ENCODE measurements at places on chromosomes 2 and 18.

DNA sequence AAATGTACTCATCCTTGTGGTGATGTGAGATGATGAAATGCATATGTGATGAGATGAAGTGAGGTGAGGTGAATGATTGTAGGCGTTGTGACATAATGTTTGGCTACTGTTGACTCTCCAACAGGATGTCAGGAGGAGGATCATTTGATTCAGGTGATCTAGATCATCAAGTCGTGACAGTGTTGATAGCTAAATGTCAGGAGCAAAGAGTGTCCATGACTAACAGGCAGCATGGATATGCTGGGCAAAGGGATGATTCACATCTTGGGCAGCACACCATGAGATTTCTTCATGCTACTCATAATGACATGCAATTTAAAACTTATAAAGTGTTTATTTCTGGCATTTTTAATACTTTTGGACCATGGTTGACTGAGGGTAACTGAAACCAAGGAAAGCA lies 40.2 kb upstream of the UBXN4 start:
- no peak for DNase-seq

- no peak for DNase-seq
Measured at GRCh38 chr2:234702731-234703225, 205.9 kb upstream of the ARL4C start.

- no peak for DNase-seq
Measured at GRCh38 chr2:195356920-195357440, 300.0 kb upstream of the SLC39A10 start.

GRCh38 chr2:226426292-226426736 lies 373.3 kb downstream of the IRS1 start:
- no peak for DNase-seq

- DNase-seq: no peak
Measured at GRCh38 chr18:77457681-77458080, 208.0 kb downstream of the GALR1 start.

DNA sequence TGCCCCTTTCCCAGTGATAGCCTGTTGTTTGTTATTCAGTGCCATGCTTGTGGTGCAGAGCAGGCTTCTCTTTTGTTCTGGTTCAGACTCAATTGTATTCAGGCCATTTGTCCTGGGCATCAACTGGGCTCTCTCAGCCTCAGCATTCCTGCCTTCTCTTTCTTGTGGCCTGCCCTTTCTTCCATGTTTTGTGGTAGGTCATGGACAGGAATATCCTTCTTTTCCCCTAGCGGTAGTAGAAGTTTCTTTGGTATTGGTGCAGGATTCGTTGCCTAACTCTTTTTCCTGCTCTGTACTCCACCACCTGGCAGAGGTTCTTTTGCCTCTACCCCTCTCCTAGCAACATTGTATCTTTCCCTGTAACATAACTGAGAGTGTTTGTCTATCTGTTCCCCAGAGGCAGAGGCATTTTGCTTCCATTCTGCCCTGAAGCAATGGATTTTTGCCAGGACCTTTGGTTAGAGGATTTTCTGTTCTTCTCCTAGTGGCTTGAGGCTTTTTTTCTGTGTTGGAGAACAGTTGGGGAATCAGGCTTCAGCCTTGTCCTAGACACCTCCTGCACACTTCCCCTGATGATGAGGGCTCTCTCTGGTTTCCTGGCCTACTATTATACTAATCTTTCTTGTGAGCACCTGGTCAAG lies 68.5 kb downstream of the NCOA1 start:
- no peak for DNase-seq

DNA sequence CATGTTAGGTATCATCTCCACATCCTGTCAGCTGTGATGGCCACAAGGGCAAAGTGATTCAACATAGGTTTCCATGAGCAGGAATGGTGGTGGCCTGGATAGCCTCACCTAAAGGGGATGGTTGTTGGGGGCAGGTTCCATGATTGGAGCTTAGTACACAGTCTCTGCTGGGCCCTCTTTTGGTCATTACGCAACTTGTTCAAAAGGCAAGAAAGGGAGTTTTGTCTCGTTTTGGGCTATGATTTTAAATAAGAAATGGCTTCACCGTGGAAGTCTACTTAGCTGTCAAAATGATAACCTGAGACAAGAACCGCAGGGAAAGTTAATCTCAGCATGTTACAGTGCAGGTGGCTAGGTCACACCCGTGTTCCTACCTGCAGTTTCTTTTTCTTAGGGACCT lies 13.1 kb upstream of the MC4R start:
- no peak for DNase-seq

GRCh38 chr2:75379476-75380210 lies 180.3 kb upstream of the TACR1 start:
- DNase-seq: no peak

DNA sequence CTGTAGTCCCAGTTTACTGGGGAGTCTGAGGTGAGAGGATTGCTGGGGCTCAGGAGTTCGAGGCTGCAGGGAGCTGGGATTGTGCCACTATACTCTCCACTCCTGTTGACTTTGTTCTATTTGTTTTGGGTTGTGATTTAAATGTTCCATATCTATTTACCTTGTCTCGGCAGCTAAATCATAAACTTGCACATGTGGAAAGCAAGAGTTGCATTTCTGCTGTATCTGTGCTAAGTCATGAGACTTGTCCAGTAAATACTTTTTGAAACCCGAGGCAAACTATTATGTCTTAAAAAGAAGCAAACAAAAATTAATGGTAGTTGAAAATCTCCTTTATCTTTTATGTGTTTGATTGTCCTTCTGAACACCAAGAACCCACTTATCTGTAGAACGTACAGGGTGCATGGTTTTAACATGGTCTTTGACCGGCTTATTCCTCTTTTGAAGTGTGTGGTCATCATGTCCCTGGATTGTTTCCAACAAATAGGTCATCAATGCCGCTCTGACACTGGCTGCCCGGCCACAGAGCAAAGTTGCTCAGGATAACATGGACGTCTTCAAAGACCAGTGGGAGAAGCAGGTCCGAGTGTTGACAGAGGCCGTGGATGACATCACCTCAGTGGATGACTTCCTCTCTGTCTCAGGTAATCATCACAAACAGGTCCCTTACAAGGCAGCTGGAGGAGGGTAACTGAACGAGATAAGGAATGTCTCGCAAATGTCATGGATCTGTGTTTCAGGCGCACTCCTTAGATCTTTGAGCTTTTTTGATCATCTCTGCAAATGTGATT lies 241.1 kb upstream of the LRRTM1 start:
- no peak for DNase-seq

- DNase-seq: peak; percentile 97
Measured at GRCh38 chr2:197108758-197109157, 182.3 kb upstream of the PGAP1 start.

- DNase-seq: no peak
Measured at GRCh38 chr2:125861461-125861860, 794.5 kb upstream of the GYPC start.

GRCh38 chr18:68177807-68178702 lies 536.9 kb downstream of the TMX3 start:
- DNase-seq: no peak

- DNase-seq: no peak
Measured at GRCh38 chr2:226906163-226906693, 70.4 kb downstream of the RHBDD1 start.

DNA sequence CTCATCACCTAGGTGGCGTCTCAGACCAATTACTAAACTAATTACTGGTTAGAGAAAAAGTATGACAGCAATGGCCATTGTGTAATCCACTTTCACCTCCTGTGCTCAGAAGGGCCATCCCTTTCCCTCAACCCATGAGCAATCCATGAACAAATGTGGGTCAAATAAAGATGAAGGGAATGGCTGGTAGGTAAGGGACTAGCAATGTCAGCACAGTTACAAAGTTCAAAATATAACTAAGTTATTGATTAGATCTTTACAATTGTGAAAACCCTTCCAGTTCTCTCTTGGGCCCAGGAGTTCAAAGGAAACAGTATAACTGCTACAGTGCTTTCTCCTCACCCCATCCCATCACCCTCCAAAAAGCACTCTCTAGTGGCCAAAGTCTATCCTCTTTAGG lies 98.3 kb downstream of the DTNA start:
- no peak for DNase-seq

GRCh38 chr2:198141726-198142125 lies 337.3 kb downstream of the PLCL1 start:
- no peak for DNase-seq

- no peak for DNase-seq
Measured at GRCh38 chr2:196167666-196168065, 3.7 kb downstream of the STK17B start.

DNA sequence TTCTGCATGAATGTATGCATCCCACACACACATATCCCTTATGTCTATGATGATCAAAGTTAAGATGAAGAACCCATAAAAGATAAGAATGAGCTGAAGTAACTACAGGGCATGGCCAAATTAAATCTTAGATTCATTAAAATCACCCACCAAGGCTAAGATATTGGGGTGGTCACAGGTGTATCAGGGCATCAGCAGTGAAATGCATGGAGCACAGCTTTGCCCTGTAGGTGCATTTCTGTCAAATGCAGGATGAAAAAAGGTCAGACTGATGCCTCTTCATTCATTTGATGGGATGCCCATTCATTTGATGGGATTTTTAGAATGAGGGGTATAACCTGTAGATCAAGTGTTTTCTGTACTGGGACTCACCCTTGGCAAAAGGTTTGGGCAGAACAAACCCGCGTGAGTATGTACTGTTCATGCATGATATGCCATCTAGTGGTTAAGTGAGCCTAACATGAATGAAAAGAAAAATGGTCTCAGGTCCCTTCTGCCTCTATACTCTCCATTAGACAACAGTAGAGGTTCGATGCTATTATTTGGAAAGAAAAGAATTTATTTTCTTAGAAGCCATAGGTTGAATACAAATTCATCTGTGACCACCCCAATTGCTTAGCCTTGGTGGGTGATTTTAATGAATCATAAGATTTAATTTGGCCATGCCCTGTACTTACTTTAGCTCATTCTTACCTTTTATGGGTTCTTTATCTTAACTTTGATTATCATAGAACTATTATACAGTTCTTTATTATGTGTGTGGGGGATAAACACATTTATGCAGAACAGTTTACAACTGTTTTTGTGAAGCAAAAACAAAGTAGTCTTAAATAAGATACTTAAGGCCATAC lies 43.2 kb upstream of the NOSTRIN start:
- peak; percentile 40 for DNase-seq

DNA sequence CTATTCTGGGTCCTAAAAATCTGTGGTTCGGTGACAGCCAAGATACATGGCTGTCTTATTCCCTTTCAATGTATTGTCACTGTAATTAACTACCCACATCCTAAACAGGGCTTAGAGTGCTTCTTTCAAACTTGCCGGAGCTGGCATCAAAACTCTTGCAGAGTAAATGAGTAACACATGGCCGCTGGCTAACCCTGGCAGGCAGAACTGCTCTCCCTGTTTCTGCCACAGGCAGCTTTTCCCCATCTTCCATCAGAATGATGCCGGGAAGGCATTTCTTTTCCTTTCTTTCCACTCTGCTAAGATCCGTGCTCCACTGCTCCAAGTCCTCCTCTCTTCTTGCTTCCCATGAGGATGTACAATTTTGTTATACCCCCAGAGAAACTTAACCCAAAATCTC lies 54.8 kb upstream of the PTPRM start:
- DNase-seq: no peak

DNA sequence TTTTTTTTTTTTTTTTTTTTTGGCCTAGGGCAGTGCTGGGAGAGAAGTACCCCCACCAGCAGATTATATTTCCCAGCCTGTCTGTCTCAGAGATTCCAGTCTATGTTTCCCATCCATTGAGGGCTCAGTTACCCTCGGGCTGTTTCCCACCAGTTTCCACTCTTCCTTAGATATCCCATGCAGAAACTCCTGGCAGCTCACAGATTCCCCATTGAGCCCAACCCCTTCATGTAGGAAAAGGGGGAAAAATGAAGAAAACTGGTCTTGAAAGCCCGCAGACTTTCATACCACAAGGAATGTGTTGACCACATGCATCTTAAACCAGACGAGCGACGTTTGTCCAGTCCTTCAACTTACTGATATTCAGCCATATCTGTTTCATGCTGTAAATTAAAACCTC lies 15.2 kb downstream of the ASXL3 start:
- DNase-seq: no peak

DNA sequence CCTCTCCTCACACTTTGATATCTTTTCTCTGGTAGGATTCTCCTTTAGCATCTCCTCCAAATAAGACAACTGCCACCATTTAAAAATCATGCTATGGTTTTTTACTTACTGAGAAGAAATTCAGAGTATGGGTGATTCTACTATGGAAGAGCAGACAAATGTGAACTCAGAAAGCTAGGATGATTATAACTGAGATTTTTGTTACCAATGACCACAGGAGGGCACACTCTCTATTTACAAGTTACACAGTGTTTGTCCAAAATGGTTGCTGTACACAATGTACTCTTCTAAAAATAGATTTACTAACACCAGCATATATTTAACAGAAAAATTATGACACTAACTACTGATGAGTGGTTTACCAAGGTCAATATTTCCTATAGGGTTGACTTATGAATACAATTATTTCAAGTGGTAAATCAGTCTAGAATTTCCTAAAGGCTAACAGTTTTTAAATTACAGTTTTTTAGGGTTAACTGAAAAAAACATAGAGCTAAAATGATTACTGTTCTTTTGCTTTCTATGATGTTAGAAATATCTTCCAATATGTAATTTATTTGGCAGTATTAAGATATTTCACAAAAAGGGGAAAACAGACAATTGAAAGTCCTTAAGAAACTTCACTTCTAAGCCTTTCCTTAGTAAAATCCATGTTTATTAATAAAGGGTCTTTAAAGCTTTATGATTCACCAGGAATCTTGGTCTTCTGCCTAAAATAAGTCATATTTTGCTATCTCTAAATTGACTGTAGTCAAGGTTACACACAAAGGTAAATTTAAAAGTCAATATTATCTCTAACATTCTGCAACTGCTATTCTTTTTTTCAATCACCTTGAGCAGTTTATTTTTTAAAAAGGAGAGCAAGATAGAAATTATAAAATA lies 57.2 kb downstream of the MAP4K3 start:
- DNase-seq: no peak

- no peak for DNase-seq
Measured at GRCh38 chr2:16206191-16206944, 266.0 kb downstream of the MYCN start.
